ENCODE measurements at places on chromosomes 11 and 22. TPM values are rescaled to one million over a fixed set of nuclear protein-coding genes. Genes with fewer than 3 reads are reported as not detected.

GRCh38 chr11:116262370-116262769 lies 510.4 kb downstream of the BUD13 start:
- no peak for DNase-seq

DNA sequence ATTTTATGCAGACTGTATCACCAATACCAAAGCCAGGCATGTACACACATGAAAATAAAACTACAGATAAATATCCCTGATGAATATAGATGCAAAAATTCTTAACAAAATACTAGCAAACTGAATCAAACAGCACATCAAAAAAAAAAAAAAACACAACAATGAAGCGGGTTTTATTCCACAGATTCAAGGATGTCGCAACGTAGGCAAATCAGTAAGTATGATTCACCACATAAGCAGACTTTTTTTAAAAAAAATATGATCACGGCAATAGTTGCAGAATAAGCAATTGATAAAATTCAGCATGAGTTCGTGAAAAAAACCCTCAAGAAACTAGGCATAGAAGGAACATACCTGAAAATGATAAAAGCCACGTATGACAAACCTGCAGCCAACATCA lies 21.3 kb downstream of the OR51F1 start:
- DNase-seq: no peak

GRCh38 chr11:77063861-77064260 lies 2.9 kb upstream of the CAPN5 start:
- no peak for DNase-seq

FOLR3 gene
- not detected for total RNA-seq

DNA sequence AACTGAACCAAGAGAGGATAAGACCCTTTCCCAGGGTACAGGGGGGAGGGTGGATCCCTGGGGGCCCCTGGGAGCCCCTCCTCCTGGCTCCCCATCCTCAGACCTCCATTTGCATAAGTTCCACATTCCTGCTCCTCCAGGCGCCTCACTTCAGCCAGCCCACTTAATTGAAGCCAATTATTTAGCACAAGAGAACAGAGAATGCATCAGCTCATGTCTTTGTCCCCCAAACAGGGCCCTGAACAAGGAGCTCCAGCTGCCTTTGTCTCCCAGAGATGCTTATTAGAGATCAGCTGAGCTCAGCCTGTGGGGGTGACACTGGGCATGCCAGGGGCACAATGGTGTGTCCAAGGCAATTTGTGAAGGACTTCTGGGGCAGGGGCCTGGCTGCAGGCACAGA lies 89.9 kb upstream of the PRDM11 start:
- no peak for DNase-seq

GRCh38 chr11:10114593-10115404 lies 179.2 kb downstream of the SBF2 start:
- DNase-seq: no peak

DNA sequence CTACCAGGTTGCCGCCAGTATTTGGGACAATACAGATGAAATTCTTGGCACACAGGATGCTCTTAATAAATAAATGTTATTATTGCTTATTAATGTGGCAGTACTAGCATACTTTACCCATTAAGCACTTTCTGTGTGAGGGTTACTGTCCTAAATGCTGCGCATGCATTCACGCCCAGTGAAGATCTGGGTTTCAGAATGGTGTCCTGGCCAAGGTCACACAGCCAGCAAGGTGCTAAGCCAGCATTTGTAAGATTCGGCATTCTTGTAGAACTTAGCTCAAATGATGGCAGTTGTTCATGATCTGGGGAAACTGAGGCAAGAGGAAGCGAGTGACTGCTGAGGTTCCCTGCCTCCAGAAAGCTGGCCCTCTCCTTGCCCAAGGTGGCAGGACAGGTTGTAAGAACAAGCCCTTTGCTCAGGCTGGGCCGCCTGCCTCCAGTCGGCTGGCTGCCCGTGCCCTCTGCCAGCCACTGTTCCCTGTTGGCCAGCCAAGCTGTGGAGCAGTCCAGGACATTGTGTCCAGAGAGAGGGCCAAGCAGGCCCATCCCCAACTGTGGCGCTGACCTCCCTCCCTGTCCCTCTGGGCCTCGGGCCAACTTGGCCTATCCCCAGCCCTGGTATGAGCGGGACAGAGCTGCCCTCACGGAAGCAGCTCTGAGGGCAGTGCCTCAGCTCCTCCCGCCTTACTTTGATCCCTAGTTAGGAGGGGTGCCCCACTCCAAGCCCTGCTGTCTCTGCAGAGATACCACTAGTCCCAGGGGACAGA lies 28.8 kb downstream of the TOB2 start:
- DNase-seq: no peak

GRCh38 chr22:39245130-39246039 lies 603 bp upstream of the PDGFB start:
- DNase-seq: no peak

- DNase-seq: peak; percentile 97
Observed at GRCh38 chr11:124673333-124674167, at the start of the genes SIAE and SPA17. Gene SIAE, minus strand, starts transcription at chr11:124673739. Its CDS starts 31 bp downstream, at chr11:124673708. Gene SPA17, plus strand, starts transcription at chr11:124673904. Its CDS starts 1,361 bp downstream, at chr11:124675265.

DNA sequence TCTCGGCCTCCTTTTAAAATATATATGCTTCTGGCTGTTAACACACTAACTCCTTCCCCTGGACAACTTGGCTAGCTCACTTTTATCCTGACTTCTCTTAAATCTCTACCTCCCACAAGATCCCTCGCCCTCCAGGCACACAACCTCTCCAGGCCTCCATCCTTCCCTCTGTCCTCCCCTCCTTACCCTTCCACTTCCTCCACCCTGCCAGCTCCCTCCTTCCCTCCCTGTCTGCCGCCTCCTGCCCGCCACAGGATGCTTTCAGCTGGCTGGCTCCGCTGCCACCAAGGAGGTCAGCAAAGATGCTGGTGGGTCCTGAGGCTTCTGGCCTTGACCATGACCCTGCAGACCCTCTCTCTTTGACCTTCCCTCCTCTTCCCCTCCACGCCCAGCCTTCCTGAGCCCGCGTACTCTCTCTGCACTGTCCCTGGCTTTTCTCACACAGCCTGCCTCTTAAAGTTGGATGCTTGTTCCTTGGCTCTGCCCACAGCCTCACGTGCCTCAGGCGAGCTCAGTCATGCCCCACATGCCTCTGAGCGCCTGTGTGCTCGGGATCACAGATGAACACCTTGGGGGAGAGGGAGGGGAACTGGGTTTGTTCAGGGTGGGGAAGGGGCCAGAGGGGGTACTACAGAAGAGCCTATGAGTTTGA lies 6.7 kb downstream of the NFAM1 start:
- DNase-seq: no peak

GRCh38 chr11:15958910-15959309 lies 397.4 kb downstream of the SOX6 start:
- DNase-seq: peak; percentile 43
